IMR-90 (cell line): ENCODE measurements at places on chromosomes 16 and 17. TPM values are rescaled to one million over a fixed set of nuclear protein-coding genes. Genes with fewer than 3 reads are reported as not detected.
A peak's percentile ranks its signal among the peaks of the same experiment; 100 is the strongest.

DNA sequence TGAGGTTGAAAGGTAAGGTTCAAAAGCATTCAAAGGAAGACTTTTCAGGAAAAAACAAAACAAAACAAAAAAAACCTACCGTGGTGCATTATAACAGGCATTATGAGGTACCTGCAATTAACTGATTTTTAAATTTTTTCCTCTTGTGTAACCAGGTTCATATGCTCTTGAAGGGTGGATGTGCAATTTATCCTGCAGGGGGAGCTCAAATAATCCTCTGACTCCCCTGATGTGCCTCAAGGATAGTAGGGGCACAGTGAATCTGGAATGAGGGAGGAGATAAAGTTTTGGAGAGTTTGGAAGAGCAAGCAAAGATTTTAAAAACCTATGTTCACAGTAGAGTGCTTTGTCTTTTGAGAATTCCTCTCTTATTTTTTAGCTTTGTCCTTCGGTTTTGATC, 1349.4 kb downstream of the CDH8 start:
- no peak overlapping the region for H3K4me3 ChIP-seq
- no peaks in the 10 kb centered on the region for H3K36me3 ChIP-seq
- no peaks in the 10 kb centered on the region for H3K27me3 ChIP-seq
- H3K4me1 ChIP-seq = no peaks in the 10 kb centered on the region

- DNase-seq = peak; percentile 81
- H3K27ac ChIP-seq = no peak overlapping the region
- peaks cover 5% of the 10 kb centered on the region for H3K4me1 ChIP-seq
- H3K27me3 ChIP-seq = no peaks in the 10 kb centered on the region
- no peak overlapping the region for H3K4me3 ChIP-seq
- peaks cover 3% of the 10 kb centered on the region for H3K36me3 ChIP-seq
These were observed 50.9 kb downstream of the HELZ start for GRCh38 chr17:67194134-67194533.

The CD300E gene
- total RNA-seq = not detected in 2 replicates

The TMEM220 gene
- total RNA-seq = 1.1 and 1.7 TPM in 2 replicates

- no peaks in the 10 kb centered on the region for H3K36me3 ChIP-seq
- H3K27me3 ChIP-seq = peaks cover 5% of the 10 kb centered on the region
- DNase-seq = no peak
- H3K4me3 ChIP-seq = no peak overlapping the region
- H3K4me1 ChIP-seq = peaks cover 3% of the 10 kb centered on the region
- H3K27ac ChIP-seq = no peak overlapping the region
These were observed 6.0 kb upstream of the BHLHA9 start for GRCh38 chr17:1264196-1264595.

GRCh38 chr17:66925811-66926500, 38.6 kb upstream of the CACNG4 start:
- H3K4me1 ChIP-seq = no peaks in the 10 kb centered on the region
- no peaks in the 10 kb centered on the region for H3K36me3 ChIP-seq
- no peak overlapping the region for H3K27ac ChIP-seq
- no peak overlapping the region for H3K4me3 ChIP-seq
- peaks cover 33% of the 10 kb centered on the region for H3K27me3 ChIP-seq

GRCh38 chr17:9519583-9520272, 55.9 kb downstream of the STX8 start:
- H3K4me1 ChIP-seq = peaks cover 6% of the 10 kb centered on the region
- no peaks in the 10 kb centered on the region for H3K27me3 ChIP-seq
- no peak overlapping the region for H3K4me3 ChIP-seq
- no peak overlapping the region for H3K27ac ChIP-seq
- no peak for DNase-seq
- no peaks in the 10 kb centered on the region for H3K36me3 ChIP-seq

- H3K27me3 ChIP-seq = peaks cover 19% of the 10 kb centered on the region
- H3K4me1 ChIP-seq = no peaks in the 10 kb centered on the region
- no peak overlapping the region for H3K4me3 ChIP-seq
- no peak for DNase-seq
These were observed 217.4 kb upstream of the TNRC6C start for GRCh38 chr17:77741109-77741508.

The TM4SF5 gene
- not detected in 2 replicates for total RNA-seq

The LRRC37B gene
- 4.3 and 4.7 TPM in 2 replicates for total RNA-seq

The CCL14 gene
- total RNA-seq = not detected in 2 replicates

DNA sequence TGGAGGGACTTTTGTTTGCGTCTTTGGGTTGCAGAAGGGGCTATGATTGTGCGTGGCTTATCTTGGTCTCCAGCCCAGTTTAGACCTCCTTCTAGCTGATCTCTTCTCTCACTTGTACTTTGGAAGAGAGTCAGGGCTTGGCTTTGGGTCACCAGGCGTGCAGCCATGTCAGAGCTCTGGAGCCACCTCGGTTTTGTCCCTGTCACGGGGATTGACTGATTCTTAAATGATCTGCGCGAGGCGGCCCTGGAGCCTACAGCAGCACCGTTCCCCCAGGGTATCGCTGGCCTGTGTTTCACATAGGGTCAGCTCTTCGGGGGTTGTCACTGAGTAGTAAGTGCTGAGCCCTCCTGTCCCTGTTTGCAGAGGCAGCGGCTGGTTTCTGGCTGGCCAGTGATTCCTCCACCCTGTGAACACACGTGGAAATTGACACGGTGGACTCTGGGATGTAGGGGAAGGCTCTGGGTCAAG, 209.8 kb upstream of the CHMP6 start:
- no peaks in the 10 kb centered on the region for H3K27me3 ChIP-seq
- H3K27ac ChIP-seq = no peak overlapping the region
- DNase-seq = no peak
- H3K36me3 ChIP-seq = peaks cover 4% of the 10 kb centered on the region

The CDC27 gene
- 170 and 190 TPM in 2 replicates for total RNA-seq

The KRT23 gene
- 0.28 and 0.36 TPM in 2 replicates for total RNA-seq

DNA sequence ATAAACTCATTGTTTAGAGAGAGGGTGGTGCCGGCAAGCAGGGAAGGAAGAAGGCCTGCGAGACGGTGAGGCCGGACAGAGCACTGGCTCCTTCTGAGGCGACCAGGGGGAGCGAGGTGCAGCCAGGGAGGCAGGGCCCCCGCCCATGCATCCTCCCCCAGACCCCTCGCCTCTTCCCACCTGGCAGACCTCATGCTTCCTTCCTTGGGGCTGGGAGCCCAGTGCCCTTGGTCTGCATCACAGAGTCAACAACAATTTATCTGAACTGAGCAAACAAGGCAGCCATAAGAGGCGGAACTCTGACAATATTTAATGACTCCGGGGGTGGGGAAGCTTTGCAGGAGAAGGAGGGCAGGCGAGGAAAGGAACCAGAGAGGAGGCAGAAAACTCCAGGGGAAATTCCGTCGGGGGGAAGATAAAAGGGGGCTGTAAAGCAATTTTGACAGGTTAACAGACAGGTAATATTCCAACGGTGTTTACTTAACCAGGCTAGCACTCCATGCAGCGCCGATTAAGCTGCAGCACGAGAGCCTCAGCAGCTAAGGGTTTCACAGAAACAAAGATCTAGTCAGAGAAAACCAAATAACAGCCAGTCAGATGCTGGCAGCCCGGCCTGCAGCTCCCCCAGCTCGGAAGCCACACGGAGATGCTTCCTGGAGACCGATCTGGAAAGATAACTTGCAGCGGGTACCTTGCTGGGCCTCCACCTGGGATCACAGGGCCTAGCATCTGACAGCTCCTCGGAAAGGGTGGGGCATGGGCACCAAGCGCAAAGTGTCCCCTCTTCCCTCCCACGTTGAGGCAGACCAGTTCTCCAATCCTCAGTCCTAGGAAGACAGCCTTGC, 398.2 kb downstream of the SOX9 start:
- peaks cover 15% of the 10 kb centered on the region for H3K4me1 ChIP-seq
- no peak overlapping the region for H3K27ac ChIP-seq
- DNase-seq = no peak

- no peak overlapping the region for H3K4me3 ChIP-seq
- DNase-seq = no peak
- no peak overlapping the region for H3K27ac ChIP-seq
- no peaks in the 10 kb centered on the region for H3K27me3 ChIP-seq
- no peaks in the 10 kb centered on the region for H3K4me1 ChIP-seq
- H3K36me3 ChIP-seq = peaks cover 20% of the 10 kb centered on the region
These were observed 92.5 kb downstream of the MAP2K4 start for GRCh38 chr17:12113156-12113555.

The UTS2R gene
- total RNA-seq = not detected in 2 replicates

GRCh38 chr16:49281843-49282642, 405 bp upstream of the CBLN1 start:
- no peak overlapping the region for H3K4me3 ChIP-seq
- H3K27ac ChIP-seq = no peak overlapping the region
- H3K36me3 ChIP-seq = no peaks in the 10 kb centered on the region
- DNase-seq = peak; percentile 16
- H3K4me1 ChIP-seq = no peaks in the 10 kb centered on the region

- peaks cover 4% of the 10 kb centered on the region for H3K4me1 ChIP-seq
- DNase-seq = no peak
- no peak overlapping the region for H3K27ac ChIP-seq
These were observed 32.5 kb downstream of the DGKE start for GRCh38 chr17:56866496-56866895.

DNA sequence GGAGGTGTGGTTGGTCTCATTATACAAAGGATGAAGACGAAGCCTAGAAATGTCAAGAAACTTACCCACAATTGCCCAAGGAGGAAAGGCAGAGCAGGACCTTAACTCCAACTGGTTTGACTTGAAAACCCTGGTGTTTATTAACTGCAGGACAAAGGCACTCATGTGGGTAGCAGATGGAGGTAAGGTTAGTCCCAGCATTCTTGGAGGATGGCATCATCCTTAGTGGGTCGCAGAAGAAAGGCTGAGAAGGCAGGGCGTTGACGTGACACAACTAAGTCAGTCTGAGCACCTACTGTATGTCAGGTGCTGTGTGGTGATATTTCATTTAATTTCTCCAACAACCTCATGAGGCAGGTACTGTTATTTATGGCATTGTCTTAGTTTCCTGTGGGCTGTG, 101.3 kb downstream of the HAPSTR1 start:
- H3K4me3 ChIP-seq = no peak overlapping the region
- DNase-seq = no peak
- no peak overlapping the region for H3K27ac ChIP-seq
- H3K4me1 ChIP-seq = no peaks in the 10 kb centered on the region
- no peaks in the 10 kb centered on the region; the same call in 1 of the 2 replicates for H3K27me3 ChIP-seq

DNA sequence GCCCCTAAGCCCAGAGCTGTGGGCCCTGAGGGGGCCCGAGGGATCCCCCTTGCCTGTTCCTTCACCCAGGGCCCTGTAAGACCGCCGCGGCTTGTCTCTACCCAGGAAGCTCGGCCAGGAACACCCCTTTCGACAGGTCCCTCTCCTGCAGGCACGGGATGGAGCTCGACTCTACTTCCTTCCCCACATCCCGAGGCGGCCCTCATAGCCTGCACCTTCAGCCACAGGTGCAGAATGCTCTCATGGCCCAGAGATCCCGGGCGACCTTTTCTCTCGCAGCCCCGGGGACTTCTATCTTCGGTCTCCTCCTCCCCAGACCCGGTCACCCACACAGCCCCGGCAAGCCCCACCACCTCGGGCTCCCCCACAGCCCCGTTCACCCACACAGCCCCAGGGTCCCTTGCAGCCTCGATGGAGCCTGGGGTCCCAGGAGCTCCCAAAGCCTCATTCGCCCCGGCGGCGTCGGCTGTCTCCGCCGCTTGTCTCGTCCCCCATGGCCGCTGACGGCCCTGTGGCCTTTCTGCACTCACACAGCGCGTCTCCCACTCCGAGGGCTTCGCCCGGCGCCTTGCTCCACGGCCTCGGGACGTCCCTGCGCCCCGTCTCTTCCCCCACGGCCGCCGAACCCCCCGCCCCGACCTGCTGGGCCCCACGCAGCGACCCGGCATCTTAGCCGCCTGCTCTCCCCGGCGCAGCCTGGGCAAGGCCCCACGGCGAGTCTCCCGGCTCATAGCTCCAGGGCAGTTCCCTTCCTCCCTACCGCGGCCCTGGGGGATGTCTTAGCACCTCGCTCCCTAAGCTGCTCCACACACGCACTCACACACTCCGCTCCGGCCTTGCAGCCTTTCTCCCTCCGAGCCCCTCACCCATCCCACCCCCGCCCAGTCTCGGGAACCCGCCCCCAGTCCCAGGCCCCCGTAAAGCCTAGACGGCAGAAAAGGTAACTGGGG, 650 bp downstream of the KIAA0753 start:
- peak overlapping the region; percentile 93 for H3K27ac ChIP-seq
- H3K27me3 ChIP-seq = no peaks in the 10 kb centered on the region
- peaks cover 5% of the 10 kb centered on the region for H3K36me3 ChIP-seq
- H3K4me1 ChIP-seq = peaks cover 9% of the 10 kb centered on the region

The NUDT16L1 gene
- 22.9 and 28.3 TPM in 2 replicates for total RNA-seq

GRCh38 chr16:60755907-60756306, 1280.3 kb downstream of the CDH8 start:
- H3K36me3 ChIP-seq = no peaks in the 10 kb centered on the region
- no peak for DNase-seq
- no peak overlapping the region for H3K4me3 ChIP-seq

DNA sequence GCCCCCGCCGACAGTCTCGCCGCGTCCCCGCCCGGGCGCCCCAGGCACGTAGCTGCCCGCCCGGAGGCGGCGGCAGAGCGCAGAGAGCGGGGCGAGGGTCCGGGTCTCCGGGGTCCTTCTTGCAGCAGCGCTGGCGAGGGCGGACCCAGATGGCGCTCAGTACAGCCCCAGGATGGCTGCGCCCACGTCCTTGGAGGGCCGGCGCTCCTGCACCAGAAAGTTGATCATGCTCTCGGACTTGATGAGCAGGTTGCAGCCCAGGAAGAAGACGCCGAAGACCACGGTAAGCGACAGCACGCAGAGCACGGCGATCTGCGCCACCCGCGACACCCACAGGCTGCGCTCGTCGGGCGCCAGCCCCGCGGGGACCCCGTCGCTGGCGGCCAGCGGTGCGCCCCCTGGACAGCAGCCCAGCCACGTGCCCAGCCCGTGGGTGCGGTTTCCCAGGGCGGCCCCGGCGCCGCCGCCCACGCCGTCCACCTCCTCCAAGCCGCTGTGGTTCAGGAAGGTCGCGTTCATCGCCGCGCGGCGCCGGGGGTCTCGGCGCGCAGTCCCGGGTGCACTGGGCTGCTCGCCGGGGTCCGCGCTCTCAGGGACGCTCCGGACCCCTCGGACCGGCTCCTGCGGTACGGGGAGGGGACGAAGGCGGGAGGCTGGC, 435 bp downstream of the RPRML start:
- DNase-seq = no peak
- H3K4me1 ChIP-seq = peaks cover 3% of the 10 kb centered on the region
- peaks cover 50% of the 10 kb centered on the region for H3K27me3 ChIP-seq

The SDK2 gene
- under 0.01 TPM in 2 replicates for total RNA-seq

The ACE gene
- 1.4 TPM in 2 replicates for total RNA-seq

DNA sequence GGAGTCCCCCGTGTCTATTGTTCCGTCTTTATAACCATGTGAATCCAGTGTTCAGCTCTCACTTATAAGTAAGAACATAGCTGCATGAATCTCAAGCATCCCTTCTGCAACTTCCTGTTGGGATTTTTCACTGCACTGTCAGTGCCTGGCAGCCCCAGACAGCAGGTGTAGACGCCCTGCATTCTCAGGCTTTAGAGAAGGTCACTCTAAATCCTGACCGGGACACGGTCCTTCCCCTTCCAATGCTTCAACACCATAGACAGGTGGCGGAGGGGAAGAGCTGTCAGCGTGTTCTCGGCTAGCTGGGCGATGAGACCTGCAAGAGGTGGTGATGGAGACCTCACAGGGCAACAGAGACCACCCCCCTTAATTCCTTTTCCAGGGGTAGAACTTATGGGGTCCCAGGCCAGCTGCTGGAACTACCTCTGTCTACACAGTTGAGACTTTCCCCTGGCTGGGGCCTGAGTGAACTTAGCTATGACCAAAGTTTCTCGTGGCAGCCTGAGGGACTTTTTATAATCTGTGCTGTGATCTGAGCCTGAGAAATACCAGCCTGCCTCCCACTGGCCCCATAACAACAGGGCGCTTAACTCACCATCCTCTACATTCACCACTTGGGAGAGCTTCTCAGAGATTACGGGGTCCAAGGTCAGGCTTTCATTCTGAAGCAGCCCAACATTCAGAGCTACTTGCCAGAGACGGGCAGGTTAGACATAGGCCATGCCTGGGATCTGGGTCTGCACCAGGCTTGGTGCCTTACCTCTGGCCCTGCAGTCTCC, 143.2 kb upstream of the TNRC6C start:
- H3K4me3 ChIP-seq = no peak overlapping the region
- peaks cover 2% of the 10 kb centered on the region; the same call in 1 of the 2 replicates for H3K4me1 ChIP-seq
- no peak overlapping the region for H3K27ac ChIP-seq
- H3K36me3 ChIP-seq = no peaks in the 10 kb centered on the region
- peaks cover 12% of the 10 kb centered on the region for H3K27me3 ChIP-seq
